ENCODE measurements at places on chromosomes 7 and 10.

DNA sequence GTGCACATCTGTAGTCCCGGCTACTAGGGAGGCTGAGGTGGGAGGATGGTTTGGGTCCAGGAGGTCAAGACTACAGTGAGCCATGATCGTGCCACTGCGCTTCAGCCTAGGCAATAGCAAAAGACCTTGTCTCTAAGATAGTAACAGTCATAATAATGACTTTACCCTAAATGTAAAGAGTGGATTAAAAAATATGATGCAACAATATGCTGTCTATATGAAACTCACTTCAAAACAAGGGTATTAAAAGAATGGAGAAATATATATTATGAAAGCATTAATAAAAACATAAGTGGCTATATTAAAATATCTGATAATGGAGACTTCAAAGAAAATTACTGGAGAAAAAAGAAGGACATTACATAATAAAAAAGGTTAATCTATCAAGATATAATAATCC, 5.7 kb downstream of the GNA12 start:
- DNase-seq = no peak

GRCh38 chr10:122140941-122141623, 130.0 kb upstream of the BTBD16 start:
- no peak for DNase-seq

- no peak for DNase-seq
These were observed 45.2 kb downstream of the VPS41 start for GRCh38 chr7:38863601-38864291.

GRCh38 chr7:30464231-30464671, 14.3 kb downstream of the NOD1 start:
- no peak for DNase-seq

- DNase-seq = no peak
These were observed 118.1 kb downstream of the TYW1B start for GRCh38 chr7:72709909-72710308.

DNA sequence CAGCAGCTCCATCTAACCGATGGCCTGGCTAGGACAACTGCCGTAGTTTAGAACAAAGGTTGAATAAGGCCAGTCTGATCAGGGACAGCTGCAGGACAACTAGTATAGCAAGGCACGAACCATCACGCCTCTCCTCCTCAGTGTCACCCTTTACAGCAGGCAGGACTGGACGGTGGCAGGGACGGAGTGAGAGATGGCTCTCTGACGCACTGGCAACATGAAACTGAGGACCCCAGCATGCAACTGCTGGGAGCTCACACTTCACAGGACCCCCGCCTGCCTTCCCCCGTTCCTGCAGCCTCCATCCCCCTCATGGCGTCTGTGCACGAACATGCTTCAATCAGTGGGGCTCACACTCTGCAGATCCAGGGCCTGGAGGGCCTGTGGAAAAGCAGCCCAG, 53.7 kb downstream of the ZRANB1 start:
- DNase-seq = no peak

GRCh38 chr10:49498425-49498824, 40.5 kb downstream of the ERCC6 start:
- no peak for DNase-seq

DNA sequence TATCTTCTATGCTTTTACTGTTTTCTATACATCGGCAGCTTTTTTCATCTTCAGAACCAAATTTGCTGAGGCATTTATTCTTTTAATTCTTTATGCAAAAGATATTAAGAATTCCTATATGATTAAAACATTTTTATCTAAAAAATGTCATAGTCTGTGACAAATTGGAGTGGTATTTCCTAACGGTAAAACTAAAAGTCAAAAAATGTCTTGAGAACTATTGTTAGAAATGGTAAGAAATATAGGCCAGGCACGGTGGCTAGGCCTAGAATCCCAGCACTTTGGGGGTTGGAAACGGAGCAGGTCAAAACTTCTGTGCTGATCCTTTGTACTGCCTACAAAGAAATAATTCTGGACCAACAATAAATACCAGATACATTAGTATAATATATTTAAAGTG, 57.7 kb upstream of the PRR15 start:
- DNase-seq = no peak
